Hair follicular keratinocyte (primary cell): ENCODE measurements at places on chromosomes 16 and 17. TPM values are rescaled to one million over a fixed set of nuclear protein-coding genes. Genes with fewer than 3 reads are reported as not detected.

GJC1 gene
- total RNA-seq, result 5.7 and 6.6 TPM in 2 replicates

PRR35 gene
- not detected in 2 replicates for total RNA-seq

ZNF287 gene
- total RNA-seq, result 2.8 and 15.4 TPM in 2 replicates

ITGAD gene
- total RNA-seq, result not detected in 2 replicates

TAT gene
- total RNA-seq, result not detected in 2 replicates

CACNG1 gene
- total RNA-seq, result not detected in 2 replicates
